Testis (tissue), 5 donors: ENCODE measurements at places on chromosomes 5 and 9. TPM values are rescaled to one million over a fixed set of nuclear protein-coding genes. Genes with fewer than 3 reads are reported as not detected.

The ZNF883 gene
- total RNA-seq = 8.6 TPM

The TSSK1B gene
- total RNA-seq = 26.1 TPM

The SOX30 gene
- 47.7 TPM for total RNA-seq

The C8G gene
- 4.6 TPM for total RNA-seq

The MEGF9 gene
- 8.5 TPM for total RNA-seq

The PCDHB6 gene
- total RNA-seq = 3.7 TPM

The DND1 gene
- total RNA-seq = 47.2 TPM

The IFNA21 gene
- not detected for total RNA-seq

The EPB41L4A gene
- total RNA-seq = 9.0 TPM

The SAPCD2 gene
- 1.4 TPM for total RNA-seq

The MOB3B gene
- total RNA-seq = 17.5 TPM

The PCA3 gene
- 0.37 TPM for total RNA-seq

The GRIA1 gene
- 3.5 TPM for total RNA-seq

The SLCO6A1 gene
- total RNA-seq = 30.1 TPM

The IL7R gene
- 7.6 TPM for total RNA-seq

The LHX3 gene
- total RNA-seq = 0.55 TPM

The FCN1 gene
- 0.19 TPM for total RNA-seq

The MYMK gene
- total RNA-seq = not detected

The WWC1 gene
- 3.7 TPM for total RNA-seq

The ADAMTS2 gene
- 13.6 TPM for total RNA-seq

The SYNPO gene
- total RNA-seq = 49.1 TPM

The CDKN2A gene
- total RNA-seq = 20.4 TPM

The CMYA5 gene
- 27.3 TPM for total RNA-seq

The DOCK8 gene
- 51.4 TPM for total RNA-seq

The MSX2 gene
- total RNA-seq = 39.2 TPM

The OR1J2 gene
- 0.62 TPM for total RNA-seq

The SERF1A gene
- 21.3 TPM for total RNA-seq

The SLIT3 gene
- total RNA-seq = 4.8 TPM

The CD180 gene
- 0.37 TPM for total RNA-seq

The PPP2R2B gene
- total RNA-seq = 32.0 TPM

The PRDM9 gene
- 4.4 TPM for total RNA-seq

The FOXD1 gene
- total RNA-seq = 12.8 TPM

The SHOC1 gene
- total RNA-seq = 25.9 TPM

The FOXI1 gene
- total RNA-seq = 0.19 TPM

The SOHLH1 gene
- total RNA-seq = 32.7 TPM
